Natural killer cell (primary cell): ENCODE measurements at places on chromosomes 2 and 18. TPM values are rescaled to one million over a fixed set of nuclear protein-coding genes. Genes with fewer than 3 reads are reported as not detected.

The PLB1 gene
- total RNA-seq = 1.9 TPM

The INHBB gene
- 0.07 TPM for total RNA-seq

DNA sequence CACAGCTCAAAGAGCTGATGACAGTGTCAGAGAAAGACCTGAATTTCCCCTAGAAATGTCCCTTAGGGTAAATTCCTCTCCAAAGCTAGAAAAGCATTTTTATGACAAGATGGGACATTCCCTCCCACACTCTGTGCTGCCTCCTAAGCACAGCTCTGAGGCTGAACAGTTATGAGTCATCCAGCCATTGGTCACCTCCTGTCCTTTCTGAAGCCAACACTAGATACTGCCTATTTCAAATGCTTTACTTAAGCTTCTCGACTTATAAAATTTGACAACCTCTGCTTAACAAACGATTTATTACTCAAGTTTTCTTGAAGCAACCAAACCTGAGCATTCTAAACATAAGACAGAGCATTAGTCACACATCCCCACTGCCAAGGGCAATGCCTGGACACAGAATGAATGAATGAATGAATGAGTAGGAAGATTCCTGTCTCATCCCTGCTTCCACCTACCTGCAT is 35.4 kb downstream of the B4GALT6 start:
- no peaks in the 10 kb centered on the region for H3K27me3 ChIP-seq
- no peak for DNase-seq
- no peaks in the 10 kb centered on the region for H3K36me3 ChIP-seq
- H3K4me1 ChIP-seq = peaks cover 34% of the 10 kb centered on the region
- H3K4me3 ChIP-seq = no peak overlapping the region

DNA sequence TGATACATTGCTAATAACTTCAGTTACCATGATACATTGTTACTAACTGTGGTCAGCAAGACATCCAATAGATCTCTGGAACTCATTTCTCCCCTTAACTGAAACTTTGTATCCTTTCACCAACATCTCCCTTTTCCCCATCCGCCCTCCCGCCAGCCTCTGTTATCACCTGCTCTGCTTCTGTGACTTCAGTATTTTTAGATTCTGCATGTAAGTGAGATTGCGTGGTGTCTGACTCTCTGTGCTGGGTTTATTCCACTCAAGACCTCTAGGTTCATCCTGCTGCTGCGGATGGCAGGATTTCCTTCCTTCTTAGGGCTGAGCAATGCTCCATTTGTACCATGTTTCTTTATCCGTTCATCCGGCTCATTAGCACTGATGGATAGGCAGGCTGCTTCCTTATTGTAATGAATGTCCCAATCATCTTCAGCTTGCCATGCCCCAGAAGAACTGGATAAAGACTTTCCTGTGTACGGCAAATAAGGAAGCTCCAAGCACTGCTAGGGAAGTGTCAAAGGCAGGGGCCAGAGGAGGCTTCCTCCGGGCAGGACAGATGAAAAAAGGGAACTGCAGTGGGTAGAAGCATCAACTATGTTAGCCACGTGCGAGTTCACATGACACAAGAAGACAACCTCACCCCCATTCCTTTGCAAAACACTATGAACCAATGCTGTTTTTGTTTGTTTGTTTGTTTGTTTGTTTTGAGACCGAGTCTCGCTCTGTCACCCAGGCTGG is 113.4 kb downstream of the EIPR1 start:
- H3K4me3 ChIP-seq = no peak overlapping the region
- H3K27ac ChIP-seq = no peak overlapping the region
- DNase-seq = no peak
- no peaks in the 10 kb centered on the region for H3K36me3 ChIP-seq
- H3K4me1 ChIP-seq = peaks cover 16% of the 10 kb centered on the region

DNA sequence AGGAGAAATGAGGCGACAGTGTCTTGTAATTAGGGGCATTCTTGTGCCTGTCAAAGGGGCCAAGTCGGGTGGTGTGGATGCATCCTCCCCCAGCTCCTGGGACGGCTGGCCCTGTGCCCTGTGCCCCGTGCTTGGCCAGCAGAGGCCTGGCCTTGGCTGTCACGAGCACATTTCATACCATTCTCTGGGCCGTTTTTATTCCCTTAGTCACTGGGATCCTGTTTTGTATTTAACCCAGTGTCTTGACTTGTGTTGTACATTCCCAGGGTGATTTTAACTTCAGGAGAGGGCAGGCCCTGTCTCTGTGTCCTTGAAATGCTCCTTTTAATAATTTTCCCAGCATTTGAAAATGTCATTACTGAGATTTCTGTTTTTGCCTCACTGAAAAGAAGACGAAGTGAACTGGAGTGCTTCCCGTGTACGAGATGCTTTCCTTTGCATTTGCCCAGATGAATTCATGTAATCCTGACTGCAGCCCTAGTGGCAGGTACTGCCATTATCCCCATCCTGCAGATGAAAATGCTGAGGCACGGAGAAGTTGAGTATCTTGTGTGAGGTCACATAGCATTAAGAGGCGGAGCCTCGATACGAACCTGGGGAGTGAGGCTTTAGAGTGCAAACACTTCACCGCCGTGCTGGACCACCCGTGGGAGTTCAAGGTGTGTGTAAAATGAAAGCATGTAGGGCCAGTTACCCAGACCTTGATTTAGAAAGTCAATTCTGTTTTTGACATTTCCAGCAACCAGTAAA is 57.0 kb downstream of the SH3RF3 start:
- H3K4me1 ChIP-seq = no peaks in the 10 kb centered on the region
- DNase-seq = no peak
- H3K36me3 ChIP-seq = no peaks in the 10 kb centered on the region
- H3K27me3 ChIP-seq = no peaks in the 10 kb centered on the region

GRCh38 chr2:220789961-220790360 is 782.1 kb downstream of the EPHA4 start:
- H3K27ac ChIP-seq = no peak overlapping the region
- DNase-seq = no peak
- H3K36me3 ChIP-seq = no peaks in the 10 kb centered on the region

DNA sequence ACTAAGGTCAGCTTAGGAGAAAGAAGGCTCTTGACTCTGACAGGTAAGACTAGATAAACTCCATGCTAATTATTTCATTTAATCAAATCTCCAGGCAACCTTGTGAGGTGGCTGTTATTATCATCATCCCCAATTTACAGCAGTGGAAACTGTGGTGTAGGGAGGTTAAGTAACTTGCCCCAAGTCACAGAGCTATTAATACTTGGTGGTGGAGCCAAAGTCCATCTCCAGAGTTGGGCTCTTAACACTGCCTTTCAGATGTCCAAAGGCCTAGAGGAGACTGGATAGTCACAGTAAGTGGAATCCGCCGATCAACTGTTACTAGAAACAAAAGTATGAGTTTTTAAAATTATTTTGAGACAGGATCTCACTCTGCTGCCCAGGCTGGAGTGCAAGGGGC is 46.6 kb upstream of the SP3 start:
- no peak for DNase-seq
- peaks cover 16% of the 10 kb centered on the region for H3K4me1 ChIP-seq
- no peaks in the 10 kb centered on the region for H3K27me3 ChIP-seq
- H3K4me3 ChIP-seq = no peak overlapping the region
- H3K27ac ChIP-seq = no peak overlapping the region

GRCh38 chr2:3066831-3067230 is 310.8 kb downstream of the EIPR1 start:
- no peaks in the 10 kb centered on the region for H3K4me1 ChIP-seq
- no peaks in the 10 kb centered on the region for H3K27me3 ChIP-seq
- H3K27ac ChIP-seq = no peak overlapping the region
- DNase-seq = no peak
- H3K4me3 ChIP-seq = no peak overlapping the region
- no peaks in the 10 kb centered on the region for H3K36me3 ChIP-seq

DNA sequence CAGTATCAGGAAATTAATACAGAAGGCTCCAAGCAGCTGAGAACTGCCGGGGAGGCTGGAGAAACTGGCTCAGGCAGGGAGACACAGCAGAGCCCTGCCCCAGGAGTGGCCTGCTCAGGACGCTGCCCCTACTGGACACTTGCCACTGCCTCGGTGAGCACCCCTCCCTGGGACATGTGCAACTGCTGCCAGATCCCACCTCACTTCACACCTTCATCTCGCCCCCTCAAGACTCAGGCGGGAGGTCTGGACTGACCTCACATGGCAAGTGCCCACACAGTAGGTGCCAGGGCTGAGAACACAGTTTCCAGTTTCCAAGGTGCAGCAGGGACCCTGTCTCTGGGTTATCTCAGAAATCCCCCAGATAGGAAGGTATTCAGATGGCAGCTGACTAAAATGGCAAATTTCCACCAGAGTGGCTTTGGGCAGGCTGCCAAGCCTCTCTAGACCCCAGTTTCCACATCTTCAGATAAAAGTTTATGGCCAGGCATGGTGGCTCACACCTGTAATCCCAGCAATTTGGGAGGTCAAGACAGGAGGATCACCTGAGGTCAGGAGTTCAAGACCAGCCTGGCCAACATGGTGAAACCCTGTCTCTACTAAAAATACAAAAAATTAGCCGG is 33.7 kb upstream of the LBH start:
- H3K27me3 ChIP-seq = no peaks in the 10 kb centered on the region
- no peaks in the 10 kb centered on the region for H3K36me3 ChIP-seq
- H3K27ac ChIP-seq = no peak overlapping the region
- no peak for DNase-seq

- peaks cover 4% of the 10 kb centered on the region for H3K4me1 ChIP-seq
- DNase-seq = no peak
- H3K27me3 ChIP-seq = no peaks in the 10 kb centered on the region
- no peak overlapping the region for H3K4me3 ChIP-seq
- peaks cover 28% of the 10 kb centered on the region for H3K36me3 ChIP-seq
- H3K27ac ChIP-seq = no peak overlapping the region
These were observed 35.9 kb upstream of the HTR2B start for GRCh38 chr2:231160701-231161100.

DNA sequence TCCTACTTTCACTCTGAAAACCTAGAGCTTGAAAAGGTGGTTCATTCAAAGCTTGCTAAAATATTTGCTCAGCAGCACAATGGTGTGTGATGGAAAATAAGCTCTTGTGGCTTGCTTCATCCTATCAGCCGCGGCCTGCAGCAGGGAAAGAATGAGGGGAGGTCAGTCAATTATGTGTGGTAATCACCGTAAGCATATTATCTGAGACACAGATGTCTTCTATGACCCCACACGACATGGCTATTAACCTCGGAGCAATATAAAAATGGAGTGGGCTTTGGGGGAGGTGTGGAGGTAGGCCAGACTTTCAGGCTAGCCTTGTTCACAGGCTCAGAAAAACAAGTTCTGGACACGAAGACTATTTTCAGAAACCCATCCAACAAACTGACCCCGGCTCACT is 98.4 kb upstream of the SIX3 start:
- no peak overlapping the region for H3K27ac ChIP-seq
- H3K27me3 ChIP-seq = peaks cover 3% of the 10 kb centered on the region
- no peaks in the 10 kb centered on the region for H3K4me1 ChIP-seq
- no peak for DNase-seq
- no peaks in the 10 kb centered on the region for H3K36me3 ChIP-seq

DNA sequence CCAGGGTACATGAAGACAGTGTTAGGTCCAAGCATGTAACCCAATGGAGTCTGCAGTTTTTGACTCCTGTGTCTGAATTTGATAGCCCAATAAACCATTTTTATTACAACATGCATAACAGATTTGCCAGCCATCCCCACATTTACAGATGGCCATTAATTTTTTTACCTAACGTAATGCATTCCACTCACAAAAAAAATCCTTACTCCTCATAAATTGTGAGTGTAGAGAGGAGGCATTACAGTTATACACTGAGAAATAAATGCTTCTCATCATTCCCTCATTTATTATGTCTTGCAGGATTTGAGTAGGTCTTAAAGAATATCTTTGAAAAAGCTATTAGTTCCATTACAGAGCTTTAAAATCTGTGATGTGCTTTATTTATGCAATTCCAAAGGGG is 193.8 kb downstream of the CMPK2 start:
- no peak overlapping the region for H3K27ac ChIP-seq
- no peaks in the 10 kb centered on the region for H3K36me3 ChIP-seq
- no peaks in the 10 kb centered on the region for H3K4me1 ChIP-seq
- H3K27me3 ChIP-seq = no peaks in the 10 kb centered on the region
- no peak for DNase-seq
- no peak overlapping the region for H3K4me3 ChIP-seq

- no peak for DNase-seq
- H3K27ac ChIP-seq = no peak overlapping the region
- no peak overlapping the region for H3K4me3 ChIP-seq
- no peaks in the 10 kb centered on the region for H3K36me3 ChIP-seq
- H3K4me1 ChIP-seq = no peaks in the 10 kb centered on the region
These were observed 551.1 kb upstream of the CELF4 start for GRCh38 chr18:38116716-38117115.
